ENCODE measurements at places on chromosomes 12 and 14.
A peak's percentile ranks its signal among the peaks of the same experiment; 100 is the strongest.

DNA sequence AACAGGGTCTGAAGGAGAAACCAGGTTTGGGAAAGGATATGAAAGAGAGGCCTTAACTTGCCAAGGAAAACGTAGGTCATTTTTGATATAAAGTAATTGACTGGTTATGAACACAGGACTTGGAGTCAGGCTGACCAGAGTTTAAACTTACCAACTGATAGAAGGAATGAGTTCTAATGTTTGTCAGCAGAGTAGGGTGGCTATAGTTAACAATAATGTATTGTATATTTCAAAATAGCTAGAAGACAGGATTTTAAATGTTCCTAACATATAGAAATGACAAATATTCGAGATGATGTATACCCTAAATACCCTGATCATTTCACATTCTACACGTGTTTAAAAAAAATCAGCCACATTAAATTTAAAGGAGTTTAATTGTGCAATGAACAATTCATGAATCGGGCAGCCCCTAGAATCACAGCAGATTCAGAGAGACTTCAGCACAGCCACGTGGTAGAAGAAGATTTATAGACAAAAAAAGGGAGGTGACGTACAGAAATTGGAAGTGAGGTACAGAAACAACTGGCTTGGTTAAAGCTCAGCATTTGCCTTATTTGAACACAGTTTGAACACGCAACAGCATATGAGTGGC lies 52.5 kb upstream of the PLEKHG7 start:
- DNase-seq: no peak

- DNase-seq: peak; percentile 49
Measured at GRCh38 chr12:79547735-79548609, 142.8 kb downstream of the PAWR start.

DNA sequence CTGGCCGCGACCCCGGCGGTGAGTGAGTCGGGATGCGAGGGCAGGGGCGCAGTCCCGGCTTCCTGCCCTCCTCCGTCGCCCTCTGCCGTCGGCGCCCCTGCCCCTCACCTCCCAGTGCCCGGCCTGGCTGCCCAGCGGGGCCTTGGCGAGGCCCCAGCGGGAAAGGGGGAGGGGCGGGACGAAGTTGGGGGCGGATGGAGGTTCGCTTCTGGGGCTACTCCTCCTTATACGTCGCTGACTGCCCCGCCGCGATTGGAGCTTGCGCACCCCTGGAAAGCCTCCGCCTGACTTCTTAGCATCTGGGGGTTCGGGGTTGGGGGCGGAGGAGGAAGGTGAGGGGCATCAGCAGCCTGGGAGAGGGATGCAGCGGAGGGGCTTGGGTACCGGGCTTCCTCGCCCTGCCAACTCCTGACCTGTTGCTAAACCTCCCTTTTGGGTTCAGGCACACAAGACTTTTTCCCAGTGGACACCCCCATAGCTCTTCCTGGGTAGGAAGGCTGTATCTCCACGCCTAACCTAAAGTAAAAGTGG lies 406 bp downstream of the TMEM263 start:
- peak; percentile 47 for DNase-seq

DNA sequence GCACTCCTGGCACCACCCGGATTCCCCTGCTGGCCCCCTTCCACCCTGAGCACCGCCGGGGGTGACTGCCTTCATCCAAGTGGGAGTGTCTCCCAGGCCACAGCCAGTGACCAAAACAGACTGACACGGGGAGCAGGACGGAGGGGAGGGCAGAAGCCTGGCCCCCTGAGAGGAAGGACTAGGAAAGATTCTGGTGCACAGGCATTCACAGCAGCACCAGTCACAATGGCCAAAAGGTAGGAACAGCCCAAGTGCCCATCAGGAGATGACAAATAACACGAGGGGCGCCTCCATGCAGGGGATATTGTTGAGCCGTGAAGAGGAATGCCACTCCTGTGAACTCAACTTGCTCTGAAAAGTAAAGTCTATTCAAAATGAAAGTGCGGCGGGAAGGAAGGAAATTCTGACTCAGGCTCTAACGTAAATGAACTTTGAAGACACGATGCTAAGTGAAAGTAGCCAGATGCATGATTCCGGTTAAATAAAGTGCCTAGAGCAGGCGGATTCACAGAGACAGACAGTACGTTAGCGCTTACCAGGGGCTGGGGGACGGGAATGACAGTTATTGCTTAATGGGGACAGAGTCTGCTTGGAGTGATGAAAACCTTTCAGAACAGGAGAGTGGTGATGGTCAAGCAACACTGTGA lies 146.1 kb upstream of the NCOR2 start:
- DNase-seq: peak; percentile 60

DNA sequence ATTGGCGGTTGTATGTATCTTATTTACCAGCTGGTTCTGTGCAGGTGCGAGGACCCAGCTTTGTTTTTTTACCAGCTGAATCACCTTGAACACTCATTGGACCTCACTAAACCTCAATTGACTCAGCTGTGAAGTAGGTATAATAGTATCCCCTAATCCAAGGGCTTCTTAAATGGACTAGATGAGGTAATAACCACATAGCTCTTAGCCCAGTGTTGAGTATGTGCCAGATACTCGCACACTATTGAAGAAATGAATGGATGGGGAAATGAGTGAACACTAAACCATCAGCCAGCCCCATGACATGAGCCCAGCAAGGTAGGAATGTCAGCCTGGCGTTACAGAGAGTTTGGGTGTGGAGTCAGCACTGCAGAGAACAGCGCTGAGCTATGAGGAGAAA lies 79.7 kb downstream of the RIMBP2 start:
- no peak for DNase-seq

DNA sequence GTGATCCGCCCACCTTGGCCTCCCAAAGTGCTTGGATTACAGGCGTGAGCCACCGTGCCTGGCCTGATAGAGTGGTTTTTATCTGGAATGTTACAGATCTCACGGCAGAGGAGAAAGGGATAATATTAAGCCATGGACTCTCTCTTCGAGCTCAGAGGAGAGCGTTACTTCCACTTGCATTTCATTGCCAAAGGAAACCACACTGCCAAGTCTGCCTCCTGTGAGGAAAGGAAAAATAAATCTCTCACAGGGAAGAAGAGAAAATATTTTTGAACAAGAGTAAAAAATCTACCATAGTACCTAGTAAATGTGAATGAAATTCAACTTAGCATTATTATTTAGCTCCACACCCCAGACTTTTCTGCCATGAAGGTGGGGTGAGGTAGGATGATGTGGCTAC lies 319.2 kb upstream of the PRICKLE1 start:
- DNase-seq: no peak

- no peak for DNase-seq
Measured at GRCh38 chr12:48826209-48826855, 8.0 kb downstream of the CACNB3 start.

- DNase-seq: no peak
Measured at GRCh38 chr12:67073336-67073735, 195.8 kb upstream of the CAND1 start.

DNA sequence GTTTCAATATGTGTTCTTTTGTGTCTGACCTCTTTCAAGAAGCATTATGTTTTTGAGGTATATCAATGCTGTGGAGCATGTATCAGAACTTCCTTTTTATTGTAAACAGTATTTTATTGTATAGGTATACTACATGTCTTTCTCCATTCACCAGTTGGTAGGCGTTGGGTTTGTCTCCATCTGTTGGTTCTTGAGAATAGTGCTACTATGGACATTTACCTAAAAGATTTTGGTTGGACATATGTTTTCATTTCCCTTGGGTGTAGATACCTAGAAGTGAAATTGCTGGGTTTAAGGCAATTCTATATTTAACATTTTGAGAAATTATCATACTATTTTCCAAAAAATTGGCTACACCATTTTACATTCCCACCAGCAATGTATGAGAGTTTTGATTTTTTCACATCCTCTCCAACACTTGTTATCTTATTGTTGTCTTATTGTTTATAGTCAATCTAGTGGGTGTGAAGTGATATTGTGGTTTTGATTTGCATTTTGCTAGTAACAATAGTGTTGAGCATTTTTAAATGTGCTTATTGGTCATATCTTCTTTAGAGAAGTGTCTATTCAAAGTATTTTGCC lies 409.2 kb downstream of the IPO8 start:
- DNase-seq: peak; percentile 24

DNA sequence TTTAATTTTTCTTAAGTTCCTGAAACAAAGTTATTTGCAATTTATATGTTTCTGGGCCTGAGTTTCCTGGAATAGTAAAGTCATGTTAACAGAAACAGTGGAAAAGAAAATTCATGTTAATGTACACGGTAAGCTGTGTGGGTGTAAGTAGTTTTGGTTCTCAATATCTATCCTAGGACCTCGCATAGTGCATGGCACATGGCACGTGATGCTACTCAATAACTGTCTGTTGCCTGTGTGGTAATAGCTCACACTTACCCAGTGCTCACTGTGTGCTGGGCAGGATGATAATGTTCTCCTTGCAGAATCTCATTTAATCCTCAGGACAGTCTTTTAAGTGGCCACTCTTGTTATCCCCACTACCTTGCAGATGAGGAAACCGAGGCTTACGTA lies 100.7 kb downstream of the DUSP16 start:
- no peak for DNase-seq

- DNase-seq: no peak
Measured at GRCh38 chr12:41467591-41468325, 279.6 kb downstream of the PDZRN4 start.

DNA sequence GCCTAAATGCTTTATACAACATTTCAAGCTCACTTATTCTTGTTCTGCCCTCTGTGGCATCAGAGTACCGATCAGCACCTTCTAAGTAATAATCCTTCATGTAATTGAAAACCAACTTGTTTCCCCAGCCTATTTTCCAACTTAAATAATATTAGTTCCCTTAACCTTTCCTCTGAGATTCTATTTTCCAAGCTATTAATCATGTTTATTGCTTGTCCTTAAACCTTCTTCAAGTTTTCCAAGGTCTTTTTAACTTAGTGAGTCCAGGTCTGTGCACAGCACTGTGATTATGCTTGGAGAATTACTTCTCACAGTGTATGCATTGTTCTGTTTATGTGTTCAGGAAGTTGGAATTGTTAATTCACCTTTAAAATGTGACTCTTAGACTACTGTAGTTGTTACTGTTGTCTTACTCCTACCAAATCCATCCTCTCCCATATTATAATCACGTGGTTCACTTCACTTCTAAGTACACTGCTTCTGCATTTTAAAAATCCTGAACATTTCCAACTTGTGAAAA lies 1039.3 kb upstream of the FOXG1 start:
- DNase-seq: no peak

- DNase-seq: no peak
Measured at GRCh38 chr14:74240794-74241651, 1.8 kb downstream of the VSX2 start.

- DNase-seq: no peak
Measured at GRCh38 chr14:27370775-27371174, 772.9 kb upstream of the NOVA1 start.

DNA sequence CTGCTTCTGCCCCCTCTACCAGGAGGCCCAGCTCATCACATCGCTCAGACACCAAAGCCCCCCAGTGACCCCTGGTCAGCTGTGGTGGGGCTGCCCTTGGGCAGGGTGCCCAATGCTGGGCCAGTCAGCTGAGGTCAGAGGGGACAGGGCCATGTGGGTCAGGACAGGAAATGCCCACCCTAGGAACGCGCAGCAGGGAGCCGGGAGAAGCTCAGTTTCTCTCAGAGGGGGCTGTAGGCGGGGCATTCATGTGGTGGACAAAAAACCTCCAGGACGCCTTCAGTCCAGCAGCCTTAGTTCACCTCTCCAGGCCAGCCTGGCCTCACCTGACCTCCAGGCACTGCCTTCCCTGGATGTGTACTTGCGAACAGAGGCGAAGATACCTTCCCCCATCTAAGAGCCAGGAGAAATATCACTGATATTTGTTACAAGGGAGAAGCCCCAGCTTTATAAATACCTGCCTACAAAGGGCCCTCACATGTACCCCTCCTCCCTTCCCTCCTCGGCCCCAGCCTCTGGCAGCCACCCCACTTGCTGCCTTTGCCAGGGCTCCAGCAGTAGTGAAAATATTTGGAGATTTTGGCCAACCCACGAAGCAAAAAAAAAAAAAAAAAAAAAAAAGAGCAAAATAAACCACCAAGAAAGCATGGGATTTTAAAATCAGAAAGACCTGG lies 41.9 kb upstream of the PLEKHG6 start:
- DNase-seq: no peak

GRCh38 chr12:52494100-52494499 lies 1.0 kb upstream of the KRT6A start:
- no peak for DNase-seq

Measured in stromal cell of bone marrow (primary cell).